ENCODE measurements at places on chromosomes 5 and 9. TPM values are rescaled to one million over a fixed set of nuclear protein-coding genes. Genes with fewer than 3 reads are reported as not detected.

Gene TMEM38B
- total RNA-seq, result 14.9 TPM

Gene MSX2
- 7.1 TPM for total RNA-seq

Gene IFNA14
- not detected for total RNA-seq

Gene PTGES2
- 89.4 TPM for total RNA-seq

Gene NR4A3
- 0.64 TPM for total RNA-seq

Gene SAXO1
- total RNA-seq, result 6.1 TPM

Gene PTGDS
- 5,242 TPM for total RNA-seq

Gene SCGB3A2
- not detected for total RNA-seq

Gene MYO10
- 24.7 TPM for total RNA-seq

DNA sequence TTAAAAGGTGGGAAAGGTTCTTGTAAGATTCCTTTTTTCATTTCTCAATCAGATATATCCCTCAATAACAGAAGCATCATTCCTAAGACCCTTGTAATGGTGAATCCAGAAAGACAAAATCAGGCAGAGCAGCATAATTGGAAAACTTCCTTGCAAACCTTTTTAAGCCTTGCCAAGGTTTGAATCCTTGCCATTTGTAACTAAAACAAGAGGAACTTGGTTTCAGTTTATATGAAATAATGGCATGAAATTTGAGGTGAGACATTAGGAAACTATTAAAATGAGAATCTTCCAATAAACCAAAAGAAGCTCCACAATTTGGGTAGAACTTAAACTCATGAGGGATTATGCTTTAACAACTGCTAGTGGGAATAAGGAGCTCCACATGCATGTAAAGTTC lies 384.7 kb upstream of the SMC2 start:
- no peak for DNase-seq

DNA sequence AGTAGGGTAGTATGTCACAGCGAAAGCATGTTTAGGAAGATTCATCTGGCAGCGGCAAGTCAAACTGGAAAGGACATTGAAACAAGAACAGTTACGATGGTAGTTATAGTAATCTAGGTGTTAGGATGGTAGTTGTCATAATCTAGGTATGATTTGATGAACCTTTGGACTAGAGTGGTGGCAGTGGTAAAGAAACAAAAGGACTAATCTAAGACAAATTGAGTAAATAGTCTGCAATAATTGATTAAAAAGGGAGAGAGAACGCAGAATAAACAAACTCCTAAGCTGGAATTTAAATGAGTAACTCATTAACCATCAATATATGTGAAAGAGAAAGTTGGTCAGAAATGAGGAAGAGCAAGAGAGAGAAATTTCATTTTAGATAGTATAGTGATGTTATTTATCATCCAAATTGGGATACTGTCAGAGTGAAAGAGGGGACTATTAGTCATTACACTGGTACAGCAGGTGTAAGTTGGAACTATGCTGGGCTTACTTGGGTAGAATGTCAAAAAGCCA lies 56.8 kb downstream of the MTREX start:
- no peak for DNase-seq

DNA sequence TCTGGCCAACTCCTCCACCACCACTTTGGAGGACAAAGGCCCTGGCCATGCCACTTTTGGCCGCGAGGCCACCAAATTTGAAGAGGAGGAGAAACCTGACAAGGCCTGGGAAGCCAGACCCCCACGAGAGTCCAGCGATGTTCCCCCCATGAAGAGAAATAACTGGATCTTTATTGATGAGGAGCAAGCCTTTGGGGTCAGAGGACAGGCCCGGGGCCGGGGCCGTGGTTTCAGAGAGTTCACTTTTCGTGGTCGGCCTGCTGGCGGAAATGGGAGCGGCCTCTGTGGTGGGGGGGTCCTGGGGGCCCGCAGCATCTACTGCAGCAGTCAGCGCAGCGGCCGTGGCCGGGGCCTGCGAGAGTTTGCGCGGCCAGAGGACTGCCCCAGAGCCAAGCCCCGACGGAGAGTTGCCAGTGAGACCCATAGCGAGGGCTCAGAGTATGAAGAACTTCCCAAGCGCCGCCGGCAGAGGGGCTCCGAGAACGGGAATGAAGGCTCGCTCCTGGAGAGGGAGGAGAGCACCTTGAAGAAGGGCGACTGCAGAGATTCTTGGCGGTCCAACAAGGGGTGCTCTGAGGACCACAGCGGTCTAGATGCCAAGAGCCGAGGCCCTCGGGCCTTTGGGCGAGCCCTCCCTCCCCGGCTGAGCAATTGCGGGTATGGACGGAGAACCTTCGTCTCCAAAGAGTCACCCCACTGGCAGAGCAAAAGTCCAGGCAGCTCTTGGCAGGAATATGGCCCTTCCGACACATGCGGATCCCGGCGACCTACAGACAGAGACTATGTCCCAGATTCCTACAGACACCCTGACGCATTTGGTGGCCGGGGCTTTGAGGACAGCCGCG lies 27.4 kb upstream of the POMT1 start:
- no peak for DNase-seq

- DNase-seq, result no peak
Measured at GRCh38 chr5:157911568-157911967, 52.6 kb upstream of the CLINT1 start.

DNA sequence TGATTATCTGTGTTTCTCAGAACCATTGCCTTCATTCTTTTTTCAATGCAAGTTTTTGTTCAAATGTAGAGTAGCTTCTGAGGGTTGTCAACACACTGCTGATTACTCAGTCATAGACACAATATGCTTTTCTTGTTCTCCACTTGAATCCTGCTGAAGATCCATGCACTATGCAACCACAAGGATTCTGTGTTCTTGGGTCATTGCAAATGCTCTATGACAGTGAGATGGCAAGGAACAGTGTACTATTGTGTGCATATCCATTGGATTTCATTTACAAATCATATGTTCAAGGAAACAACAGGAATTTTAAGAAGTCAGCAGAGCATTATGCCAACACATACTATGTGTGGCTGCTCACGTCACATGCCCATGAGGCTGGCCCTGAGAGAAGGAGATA lies 1590.2 kb downstream of the EFNA5 start:
- no peak for DNase-seq

GRCh38 chr9:7234144-7234543 lies 476.4 kb downstream of the KDM4C start:
- no peak for DNase-seq

- no peak for DNase-seq
Measured at GRCh38 chr5:115194676-115195075, 25.0 kb upstream of the TRIM36 start.

DNA sequence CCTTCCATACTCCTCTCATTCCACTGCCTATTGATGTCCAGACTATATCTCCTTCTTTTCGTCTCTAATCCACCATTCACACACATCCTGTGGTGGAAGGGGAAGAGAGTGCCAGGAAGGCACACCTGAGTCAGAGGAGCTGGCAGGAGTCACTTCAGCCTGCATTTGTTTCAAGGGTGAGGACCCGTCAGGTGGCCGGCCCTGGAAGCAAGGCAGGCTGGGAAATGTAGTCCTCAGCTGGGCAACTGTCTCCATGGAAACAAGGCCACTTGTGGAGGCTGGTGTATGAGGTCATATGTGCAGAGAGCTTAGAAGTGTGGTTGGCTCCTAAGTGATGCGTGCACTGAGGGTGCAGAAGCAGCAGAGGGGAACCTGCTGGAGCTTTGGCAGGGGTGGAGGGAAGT lies 278.4 kb downstream of the NSG2 start:
- DNase-seq, result no peak

- no peak for DNase-seq
Measured at GRCh38 chr9:134318941-134319305, 7.3 kb upstream of the RXRA start.

GRCh38 chr5:149126906-149127305 lies 14.4 kb upstream of the ABLIM3 start:
- no peak for DNase-seq

DNA sequence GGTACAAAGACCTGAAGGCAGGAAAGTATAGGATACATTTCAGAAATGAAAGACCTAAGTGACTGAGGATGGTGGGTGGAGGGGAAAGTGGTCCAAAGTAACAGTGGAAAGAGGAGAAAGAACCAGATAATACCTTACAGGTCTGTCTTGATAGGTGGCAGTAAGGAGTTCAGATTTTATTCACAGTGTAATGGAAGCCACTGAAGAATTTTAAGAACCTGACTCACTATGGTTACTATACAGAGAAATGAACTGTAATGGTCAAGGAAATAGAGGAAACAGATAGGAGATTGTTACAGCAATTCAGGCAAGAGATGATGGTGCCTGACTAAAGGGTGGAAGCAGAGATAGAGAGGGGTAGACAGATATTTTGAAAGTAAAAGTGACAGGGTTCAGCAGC lies 46.5 kb downstream of the EPB41L4A start:
- no peak for DNase-seq

DNA sequence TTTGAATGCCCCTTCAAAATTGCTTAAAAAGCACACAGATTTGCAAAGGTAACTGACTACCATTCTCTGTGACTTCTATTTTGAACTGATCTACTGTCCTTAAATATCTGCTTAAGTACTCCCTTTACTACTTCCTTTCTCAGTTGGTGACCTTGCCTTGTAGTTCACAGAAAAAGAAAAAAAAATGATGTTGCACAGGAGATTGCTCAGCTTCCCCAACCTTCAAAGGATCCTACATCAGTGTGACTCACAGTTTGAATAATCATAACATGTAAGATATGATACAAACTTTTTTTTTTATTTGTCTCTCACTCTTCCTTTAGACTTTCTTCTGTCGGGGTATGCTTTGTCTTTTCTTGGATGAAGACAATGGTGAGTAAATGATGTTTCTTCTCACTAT lies 1029.6 kb downstream of the CDH12 start:
- no peak for DNase-seq

- DNase-seq, result no peak
Measured at GRCh38 chr5:39323542-39323941, 40.8 kb downstream of the C9 start.

DNA sequence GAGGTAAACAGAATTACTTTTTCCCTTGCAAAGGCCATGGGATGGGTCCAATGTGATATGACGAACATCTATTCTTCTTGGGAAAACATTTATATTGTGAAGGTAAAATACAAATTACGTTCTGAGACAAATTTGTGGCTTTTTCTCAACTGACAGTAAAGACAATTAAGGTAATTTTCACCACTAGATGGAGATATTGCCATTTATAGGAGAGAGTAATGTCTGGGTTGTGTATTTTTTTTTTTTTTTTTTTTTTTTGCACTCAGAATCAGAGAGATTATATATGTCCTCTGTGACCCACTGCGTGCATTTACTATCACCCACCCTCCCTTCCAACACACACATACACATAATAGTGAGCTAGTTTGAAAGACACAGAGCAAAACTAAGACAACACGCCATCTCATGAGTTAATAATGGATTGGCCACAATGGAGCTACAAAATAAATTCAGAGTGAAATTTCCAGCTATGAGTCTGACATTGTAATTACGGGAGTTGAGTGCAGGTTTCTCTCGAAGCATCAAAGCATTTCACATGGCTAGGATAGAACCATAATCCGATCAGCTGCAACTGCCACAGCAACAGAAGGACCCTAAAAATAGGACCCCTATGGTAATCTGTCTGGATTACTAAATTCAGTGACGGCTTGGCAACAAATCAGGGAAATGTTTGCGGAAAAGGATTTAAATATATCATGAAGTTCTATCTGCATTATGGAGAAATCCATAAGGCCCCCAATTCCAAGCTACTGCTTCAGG lies 49.2 kb downstream of the ANXA1 start:
- DNase-seq, result no peak

DNA sequence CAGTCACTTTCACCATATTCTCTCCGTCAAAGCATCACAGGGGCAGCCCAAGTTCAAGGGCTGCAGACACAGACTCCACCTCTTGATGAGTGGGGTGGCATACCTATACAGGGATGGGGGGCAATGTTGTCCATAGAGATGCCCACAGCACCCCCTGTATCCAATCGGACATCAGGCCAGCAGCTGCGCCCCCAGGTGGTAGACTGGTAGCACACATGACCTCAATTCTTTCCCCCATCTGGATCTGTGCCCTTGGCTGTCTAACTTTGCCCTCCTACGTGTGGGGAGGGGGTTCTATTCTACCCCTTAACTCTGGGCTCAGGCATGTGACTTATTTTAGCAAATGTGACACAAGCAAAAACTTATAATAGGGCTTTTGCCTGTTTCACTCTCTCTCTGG lies 84.0 kb upstream of the SLC25A48 start:
- DNase-seq, result no peak

DNA sequence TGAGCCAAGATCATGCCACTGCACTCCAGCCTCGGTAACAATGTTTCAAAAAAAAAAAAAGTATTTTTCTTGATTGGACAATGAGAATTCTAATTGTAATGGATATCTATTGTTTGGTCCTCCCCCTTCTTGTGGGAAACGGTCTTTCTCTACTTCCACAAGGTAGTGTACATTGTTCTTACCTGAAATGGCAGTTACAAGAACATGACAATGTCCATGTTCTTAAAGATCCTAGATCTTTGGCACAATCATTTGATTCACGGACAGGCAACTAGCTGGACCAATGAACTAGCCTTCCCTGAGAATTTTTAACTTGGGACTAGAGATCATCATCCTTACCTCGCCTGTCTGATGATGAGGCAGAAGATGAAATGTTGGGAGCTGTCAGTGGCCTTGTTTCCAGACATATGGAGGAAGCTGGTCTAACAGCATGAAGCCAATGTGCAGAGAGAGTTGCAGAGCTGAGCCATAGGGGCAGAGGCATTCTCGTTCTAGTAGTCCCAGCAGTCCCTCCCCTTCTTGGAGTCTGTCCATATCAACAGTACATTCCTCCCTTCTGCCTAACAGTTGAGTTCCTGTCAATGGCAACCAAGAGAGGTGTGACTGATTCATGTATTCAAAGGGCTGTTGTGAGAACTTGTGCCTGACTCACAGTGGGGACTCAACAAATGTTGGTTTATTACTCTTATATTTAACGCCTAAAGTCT lies 2.1 kb upstream of the MARCHF6 start:
- no peak for DNase-seq

DNA sequence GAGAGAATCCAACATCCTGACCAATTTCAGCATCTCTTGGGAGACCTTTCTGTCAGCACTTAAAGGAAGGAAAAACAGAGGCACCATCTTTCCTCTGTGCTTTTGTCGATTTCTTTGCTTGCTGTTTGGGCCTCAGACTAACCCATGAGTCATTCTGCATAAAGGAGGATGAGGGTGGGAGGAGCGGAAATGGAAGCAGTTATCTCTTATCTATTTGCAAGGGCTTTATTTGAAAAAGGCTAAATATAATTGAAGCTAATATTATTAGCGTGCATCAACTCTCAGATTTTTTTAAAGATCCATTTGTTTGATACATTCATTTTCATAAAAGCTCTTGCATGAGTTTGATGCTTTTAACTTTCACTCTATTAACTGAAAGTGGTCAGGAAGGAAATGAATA lies 72.9 kb downstream of the ZNF622 start:
- DNase-seq, result no peak

- no peak for DNase-seq
Measured at GRCh38 chr9:85020791-85021190, 351.3 kb downstream of the NTRK2 start.

DNA sequence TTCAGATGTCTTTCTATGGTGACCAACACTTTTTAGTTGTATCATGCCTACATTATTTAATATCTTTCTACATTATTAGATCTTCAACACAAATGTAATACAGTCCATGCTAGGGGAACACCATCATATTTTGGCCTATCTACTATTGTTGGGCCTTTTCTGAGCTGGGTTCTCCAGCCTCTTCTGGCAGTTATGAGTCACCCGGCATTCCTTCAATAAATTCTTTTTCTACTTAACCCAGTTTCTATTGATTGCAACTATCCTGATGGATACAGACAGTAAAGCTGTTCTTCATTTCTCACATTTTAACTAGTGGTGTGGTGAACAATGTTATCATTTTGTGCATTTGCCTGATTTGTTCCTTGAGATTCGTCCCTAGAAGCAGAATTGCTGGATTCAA lies 529.3 kb downstream of the BNC2 start:
- no peak for DNase-seq
